Stimulated activated CD8-positive, alpha-beta memory T cell treated with anti-CD3 and anti-CD28 coated beads, Interleukin-12 subunit alpha, Interleukin-12 subunit beta, amount 100 ng/mL, for 1 hour (primary cell): ENCODE measurements at places on chromosomes 16 and 17.

DNA sequence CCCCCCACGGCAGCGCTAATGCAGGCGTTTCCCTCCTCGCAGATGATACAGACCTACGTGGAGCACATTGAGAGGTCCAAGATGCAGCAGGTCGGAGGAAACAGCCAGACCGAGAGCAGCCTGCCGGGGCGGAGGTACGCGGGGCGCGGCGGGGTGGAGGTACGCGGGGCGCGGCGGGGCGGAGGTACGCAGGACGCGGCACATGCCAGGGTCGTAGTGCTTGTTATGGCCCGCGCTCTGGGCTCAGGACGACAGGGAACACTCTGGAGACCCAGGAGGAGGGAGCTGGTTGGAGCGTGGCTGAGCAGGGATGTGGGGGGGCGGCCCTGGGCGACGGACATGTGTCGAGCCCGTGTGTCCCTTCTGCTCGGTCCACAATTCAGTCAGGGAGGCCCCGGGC lies 23.4 kb downstream of the MAPK8IP3 start:
- DNase-seq, result no peak

DNA sequence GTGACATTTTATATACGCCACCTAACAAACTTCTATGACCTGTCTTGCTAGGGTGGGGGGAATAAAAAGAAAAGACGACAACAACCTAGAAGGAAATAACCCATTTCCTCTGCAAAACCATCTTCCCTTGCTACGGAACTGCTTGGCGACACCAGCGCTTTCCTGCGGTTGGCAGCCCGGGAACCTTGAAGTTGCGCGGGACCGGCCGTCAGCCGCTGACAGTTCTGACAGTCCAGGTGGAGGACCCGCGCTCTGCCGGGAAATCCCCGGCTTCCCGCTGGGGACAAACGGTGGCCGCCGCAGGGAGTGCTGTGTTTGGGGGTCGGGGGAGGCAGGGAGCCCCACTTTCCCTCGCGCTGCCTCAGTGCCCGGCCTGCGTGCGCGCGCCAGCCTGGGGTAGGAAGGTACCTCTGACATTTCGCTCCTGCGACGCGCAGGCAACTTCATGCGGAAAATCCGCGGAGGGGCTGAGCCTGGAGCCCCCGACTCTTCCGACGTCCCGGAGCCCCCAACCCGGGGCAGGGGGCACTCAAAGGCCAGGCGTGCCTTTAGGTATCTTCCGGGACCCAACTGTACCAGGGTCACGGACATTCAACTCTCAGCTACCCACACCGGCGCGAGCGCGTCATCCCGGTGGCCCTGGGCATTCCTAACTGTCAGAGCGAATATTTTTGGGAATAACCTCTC lies 516 bp downstream of the SLC16A6 start:
- peak; percentile 41 for DNase-seq

DNA sequence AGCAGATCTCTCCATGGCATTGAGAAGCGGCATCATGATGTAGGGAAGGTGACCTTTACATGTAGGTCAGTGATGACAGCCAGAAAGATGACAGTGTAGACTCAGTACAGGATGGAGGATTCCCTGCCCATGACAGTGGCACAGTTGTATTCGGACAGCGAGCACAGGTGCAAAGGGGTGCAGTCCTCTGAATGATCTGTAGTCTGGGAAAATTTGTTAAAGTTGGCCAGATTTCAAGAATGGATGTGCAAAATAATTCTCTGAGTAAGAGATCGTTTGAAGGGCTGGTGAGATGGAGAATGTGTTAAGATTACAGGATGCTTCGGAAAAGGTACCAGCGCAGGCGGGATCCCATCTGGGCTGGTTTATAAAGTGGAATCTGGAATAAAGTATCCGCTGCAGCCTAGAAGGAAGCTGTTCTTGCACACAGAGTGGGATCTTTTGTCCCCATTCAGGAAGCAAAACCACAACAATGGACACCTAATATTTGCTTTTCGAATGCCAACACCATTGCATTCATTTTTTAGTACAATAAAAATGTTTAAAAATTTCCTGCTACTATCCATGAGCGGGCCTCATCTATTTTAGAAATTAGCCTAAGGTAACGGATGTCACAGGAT lies 101.2 kb downstream of the RPTOR start:
- no peak for DNase-seq

DNA sequence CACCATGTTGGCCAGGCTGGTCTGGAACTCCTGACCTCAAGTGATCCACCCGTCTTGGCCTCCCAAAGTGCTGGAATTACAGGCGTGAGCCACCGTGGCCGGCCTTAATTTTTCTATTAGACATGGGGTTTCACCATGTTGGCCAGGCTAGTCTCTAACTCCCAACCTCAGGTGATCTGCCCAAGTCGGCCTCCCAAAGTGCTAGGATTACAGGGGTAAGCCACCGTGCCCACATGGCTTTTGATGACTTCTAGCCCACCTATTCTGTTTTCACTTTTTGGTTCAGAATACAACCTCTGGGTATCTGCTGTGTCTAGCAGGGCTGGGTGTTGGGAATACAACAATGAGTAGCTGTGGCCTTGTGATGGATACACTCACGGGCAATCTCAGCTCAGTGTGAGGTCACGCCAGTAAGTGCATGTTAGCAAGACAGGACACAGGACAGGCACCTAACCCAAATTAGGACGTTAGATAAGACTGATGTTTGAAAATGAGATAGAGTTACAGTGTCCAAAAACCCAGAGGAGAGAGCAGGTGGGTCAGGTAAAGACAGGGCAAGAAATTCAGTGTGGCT lies 14.1 kb upstream of the YWHAE start:
- DNase-seq, result no peak

DNA sequence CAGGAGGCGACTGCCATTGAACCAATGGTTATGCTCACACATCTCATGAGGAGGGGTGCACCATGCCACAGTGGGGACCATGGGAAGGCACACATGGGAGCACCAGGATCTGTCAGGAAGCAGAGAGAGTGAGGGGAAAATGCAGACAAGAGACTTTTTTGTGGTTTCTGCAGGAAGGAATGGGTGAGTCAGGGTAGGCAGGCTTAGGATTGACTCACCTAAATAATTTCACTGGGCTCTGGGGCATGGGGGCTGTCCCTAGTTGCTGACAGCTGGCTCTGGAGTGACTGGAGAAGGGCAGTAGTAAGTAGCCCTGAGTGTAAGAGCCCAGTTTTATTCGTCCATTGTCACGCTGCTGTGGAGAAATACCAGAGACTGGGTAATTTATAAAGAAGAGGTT lies 202.4 kb downstream of the AXIN2 start:
- no peak for DNase-seq

GRCh38 chr17:42913981-42914617 lies 13.5 kb downstream of the G6PC1 start:
- DNase-seq, result no peak
